ENCODE measurements at places on chromosomes 1 and 21.
A peak's percentile ranks its signal among the peaks of the same experiment; 100 is the strongest.

- no peak for DNase-seq
These were observed 10.0 kb downstream of the NCF2 start for GRCh38 chr1:183580281-183580682.

DNA sequence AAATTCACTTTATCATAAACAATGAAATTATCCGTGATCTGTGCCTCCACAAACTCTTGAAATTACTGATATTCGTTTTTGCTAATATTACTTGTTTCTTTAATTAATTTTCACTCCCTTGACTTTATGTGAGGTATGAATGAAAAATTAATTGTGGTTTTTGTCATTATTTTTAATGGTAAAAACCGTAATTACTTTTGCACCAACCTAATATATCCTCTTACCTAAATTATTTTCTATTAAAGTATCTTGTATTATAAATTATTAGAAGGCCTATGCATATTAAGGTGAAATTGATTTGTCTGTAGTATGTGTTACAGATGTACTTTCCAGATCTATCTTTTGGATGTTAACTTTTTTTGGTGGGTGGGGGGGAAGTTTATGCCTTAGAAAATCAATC, 315.9 kb downstream of the KCTD3 start:
- DNase-seq: no peak

DNA sequence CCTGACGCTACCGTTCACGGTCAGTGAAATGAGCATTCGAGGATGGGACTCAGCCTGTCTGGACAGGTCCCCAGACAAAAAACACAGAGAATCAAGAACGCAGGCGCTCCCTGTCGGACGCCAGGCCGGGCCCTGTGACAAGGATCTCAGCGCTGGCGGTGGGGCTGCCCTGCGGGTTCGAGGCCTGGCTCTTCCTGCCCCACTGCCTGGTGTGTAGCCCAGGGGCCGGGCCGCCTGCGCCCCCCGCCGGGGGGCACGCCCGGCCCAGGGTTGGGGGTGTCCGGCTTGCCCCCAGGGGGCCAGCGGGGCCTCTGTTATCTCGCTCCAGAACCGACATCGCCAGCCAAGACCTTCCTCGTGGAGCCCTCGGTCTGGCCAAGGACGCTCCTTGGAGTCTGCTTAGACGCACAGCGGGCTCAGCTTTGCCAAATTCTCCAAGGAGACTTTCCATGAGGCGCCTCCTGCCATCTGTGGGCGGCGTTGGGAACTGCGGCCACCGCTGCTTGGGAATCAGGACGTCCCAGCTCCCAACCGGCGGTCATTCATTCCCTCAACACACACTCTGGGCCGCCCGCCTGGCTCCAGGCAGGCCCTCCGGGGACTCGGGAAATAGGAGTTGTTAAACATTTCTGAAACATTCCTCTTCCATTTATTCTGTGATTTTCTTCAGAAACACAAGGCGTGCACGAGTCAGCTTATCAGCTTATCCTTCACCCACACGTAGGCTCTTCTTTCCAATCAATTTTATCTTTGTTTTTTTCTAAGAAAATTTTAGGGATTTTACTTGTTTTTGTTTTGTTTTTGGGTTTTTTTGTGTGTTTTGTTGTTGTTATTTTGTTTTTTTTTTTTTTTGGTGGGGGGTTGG, 11.3 kb upstream of the RIPK4 start:
- DNase-seq: peak; percentile 70

GRCh38 chr1:178004926-178005391, 35.1 kb upstream of the SEC16B start:
- DNase-seq: no peak

DNA sequence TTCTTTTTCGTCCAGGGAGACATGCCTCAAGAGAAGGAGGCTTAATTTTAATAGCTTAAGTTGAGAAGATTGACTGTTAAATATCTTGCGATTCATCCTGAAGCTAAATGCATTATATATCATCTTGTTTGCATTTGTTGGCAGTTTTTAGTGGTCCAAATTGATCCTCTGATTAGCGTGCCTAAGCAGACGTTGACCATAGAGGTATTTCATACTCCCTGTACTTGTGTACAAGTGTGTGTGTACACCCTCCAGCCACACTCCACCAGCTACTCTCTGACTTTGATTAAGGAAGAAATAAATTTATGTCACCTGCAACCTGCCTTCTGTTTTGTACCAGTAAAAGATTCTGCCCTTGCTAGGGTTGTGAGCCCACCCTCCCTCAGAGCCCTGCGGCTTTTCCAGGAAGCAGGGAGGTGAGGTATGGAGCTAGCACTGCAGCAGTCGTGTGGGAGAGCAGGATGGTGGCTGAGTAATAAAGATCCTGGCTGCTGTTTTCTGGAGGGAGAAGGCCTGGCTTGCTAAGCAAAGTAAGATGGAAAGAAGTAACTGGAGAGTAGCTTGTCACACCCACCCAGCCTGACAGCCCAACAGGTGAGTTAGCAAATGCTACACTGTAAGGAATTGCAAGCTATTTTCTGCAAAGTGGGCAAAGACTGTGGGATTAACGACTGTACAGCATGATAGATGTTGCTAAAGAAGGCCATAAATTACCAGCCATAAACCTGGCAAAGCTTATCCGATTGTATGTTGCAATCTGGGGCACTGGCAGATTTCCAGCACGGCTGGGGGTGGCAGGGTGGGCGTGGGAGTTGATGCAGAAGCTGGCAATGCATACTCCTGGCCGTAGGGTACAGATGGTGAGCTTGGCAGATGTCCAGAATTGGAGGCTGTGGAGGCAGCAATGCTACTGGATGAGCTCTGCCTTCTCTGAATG, 170.2 kb downstream of the TNR start:
- DNase-seq: no peak
